Spinal cord (tissue), 10 donors: ENCODE measurements at places on chromosomes 7 and 10. TPM values are rescaled to one million over a fixed set of nuclear protein-coding genes. Genes with fewer than 3 reads are reported as not detected.

LRRTM3 gene
- 28.6 TPM for total RNA-seq

ARPC1A gene
- total RNA-seq: 82.4 TPM

COL26A1 gene
- total RNA-seq: 17.4 TPM

CARD11 gene
- 0.99 TPM for total RNA-seq

SUN1 gene
- total RNA-seq: 166 TPM
